ENCODE measurements at places on chromosomes 2 and 18.
A peak's percentile ranks its signal among the peaks of the same experiment; 100 is the strongest.

DNA sequence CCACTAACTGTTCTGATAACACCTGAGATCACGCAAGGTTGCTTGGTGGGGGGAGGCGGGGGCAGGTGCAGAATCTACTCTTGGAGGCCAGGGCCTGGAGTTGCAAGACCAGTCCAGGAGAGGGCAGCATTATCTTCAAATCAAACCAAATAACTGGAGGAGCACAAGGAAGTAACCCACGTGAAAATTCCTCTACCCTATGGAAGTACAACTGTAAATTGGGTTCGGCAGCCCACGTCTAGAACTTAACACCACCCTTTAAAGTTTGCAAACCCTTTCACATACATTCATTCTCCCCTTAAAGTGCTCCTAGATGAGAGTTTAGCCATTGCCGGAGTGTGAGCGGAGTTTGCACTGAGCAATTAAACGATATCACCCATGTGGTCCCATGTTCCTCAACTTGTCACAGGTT lies 19.6 kb upstream of the CXCR1 start:
- peak; percentile 52 for DNase-seq

DNA sequence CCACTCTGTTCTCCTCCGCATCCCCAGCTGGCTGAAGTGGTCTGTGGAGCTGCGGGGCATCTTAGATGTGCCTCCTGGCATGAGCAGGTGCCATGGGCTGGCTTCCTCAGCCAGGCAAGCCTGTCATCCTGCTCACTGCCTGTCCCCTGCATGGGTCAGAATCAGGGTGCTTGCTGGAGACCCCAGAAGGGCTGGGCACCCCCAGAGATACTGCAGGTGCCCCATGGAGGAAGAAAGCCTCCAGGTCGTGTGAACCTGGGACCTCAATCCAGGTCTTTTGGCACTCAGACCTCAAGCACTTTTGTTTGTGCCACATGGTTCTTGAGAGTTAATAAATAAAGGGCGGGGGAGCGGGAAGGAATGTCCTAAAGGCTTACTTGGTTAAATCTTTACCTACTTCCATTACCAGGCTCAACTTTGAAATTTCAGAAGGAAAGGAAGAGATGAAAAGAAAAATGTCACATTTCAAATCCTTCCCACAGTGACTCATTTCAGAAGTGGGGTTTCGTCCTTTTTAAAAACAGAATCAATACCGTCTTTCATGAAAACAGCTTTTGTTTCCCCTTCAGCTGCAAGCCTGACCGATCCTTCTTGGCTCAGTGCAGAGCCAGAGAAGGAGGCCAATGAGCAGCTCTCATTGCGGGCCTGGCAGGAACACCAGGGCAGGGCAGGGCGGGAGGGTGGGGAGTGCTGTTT lies 69.9 kb downstream of the RHOB start:
- DNase-seq = no peak

GRCh38 chr2:38122344-38122743 lies 46.4 kb upstream of the CYP1B1 start:
- DNase-seq = no peak

DNA sequence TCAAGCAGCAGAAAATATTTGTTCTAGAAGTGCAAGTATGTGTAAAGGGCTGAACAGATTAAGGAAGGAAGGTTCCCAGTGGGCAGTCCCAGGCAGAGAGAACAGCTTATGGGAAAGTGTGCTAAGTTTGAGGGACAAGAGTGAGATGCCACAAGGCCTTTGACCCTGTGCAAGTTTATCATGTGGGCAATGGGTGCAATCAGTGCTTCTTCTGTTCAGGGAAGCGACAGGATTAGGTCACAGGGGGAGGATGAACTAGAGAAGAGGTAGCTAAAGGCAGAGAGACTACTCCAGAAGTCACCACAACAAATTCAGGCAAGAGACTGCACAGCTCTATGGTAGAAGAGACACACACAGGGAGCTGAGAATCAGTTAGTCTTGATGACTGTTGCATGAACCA lies 44.3 kb downstream of the LPIN2 start:
- no peak for DNase-seq

GRCh38 chr2:159201360-159202063 lies 85.0 kb downstream of the WDSUB1 start:
- DNase-seq = no peak

DNA sequence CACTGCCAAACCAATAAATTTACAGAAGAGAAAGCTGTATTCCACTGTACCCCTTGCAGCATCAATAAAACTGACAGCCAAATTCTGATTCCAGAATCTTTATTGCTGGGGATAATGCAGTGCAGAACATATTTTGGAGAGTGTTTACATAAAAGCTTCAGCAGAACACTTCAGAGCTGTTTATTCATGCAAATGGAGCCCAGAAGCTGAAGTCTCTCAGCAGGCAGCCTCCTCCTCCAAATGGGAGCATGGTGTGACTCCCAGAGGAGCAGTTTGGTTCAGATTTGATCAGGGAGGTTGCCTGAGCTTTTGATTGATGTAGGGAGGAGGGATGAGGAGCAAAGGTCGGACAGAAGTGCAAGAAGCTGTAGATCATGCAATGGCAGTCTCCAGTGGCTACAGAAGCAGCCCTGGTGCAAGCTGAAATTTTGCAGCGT lies 22.4 kb downstream of the LHCGR start:
- DNase-seq = no peak

DNA sequence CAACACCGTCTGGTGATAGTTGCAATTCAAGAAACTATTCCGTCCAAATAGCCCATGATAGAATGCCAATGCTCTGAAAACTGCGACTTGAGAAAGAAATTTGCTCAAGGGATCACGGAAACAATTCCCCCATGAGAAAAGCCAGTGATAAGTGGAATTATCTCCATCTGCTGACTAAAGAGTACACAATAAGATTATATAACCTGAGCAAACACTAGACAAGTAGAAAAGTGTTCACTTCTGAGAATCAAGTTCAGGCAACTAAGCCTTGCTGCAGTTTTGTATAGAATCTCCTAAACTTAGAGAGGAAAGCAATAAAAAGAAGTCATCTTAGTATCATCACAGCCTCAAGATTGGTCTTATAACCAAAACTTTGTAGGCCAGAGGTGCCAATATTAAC lies 336.3 kb upstream of the NRXN1 start:
- peak; percentile 41 for DNase-seq

DNA sequence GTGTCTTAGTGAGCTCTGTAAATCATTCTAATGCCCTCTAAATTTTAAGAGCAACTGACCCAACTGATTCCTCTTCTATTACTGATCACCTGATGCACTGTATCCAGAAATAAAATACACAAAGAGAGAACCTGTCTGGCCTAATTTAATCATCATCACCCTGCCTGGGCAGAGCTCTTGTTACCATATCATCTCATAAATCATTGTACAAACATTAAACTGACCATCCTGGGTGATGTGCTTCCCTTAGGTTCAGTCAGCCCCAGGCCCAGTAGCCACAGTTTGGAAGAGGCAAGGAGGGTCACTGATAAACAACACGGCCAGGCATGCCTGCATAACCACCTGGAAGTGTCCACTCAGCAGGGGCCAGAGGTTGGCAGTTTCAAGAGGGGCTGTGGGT lies 22.7 kb upstream of the ACMSD start:
- DNase-seq = no peak

GRCh38 chr2:172512810-172513523 lies 42.9 kb upstream of the PDK1 start:
- no peak for DNase-seq

GRCh38 chr2:128732976-128733431 lies 414.3 kb upstream of the HS6ST1 start:
- DNase-seq = peak; percentile 60

DNA sequence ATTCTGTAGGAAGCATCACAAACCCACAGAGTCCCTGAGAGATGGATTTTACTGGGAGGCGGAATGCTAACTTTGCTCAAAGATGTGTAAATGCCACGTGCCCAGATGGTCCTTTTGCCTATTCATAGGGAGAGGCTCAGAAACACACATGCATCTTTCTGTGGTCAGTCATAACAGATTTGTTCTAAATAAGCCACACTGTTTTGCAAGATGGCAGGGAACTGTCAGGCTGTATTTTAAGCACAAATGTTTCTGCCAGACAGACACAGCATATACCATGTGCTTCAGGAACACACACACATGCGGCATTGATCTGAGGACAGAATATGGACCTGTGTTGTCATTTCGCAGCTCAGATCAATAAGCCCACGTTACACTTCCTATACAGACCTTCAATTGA lies 312.0 kb downstream of the GPD2 start:
- DNase-seq = no peak

GRCh38 chr2:108810993-108811957 lies 24.7 kb downstream of the CCDC138 start:
- no peak for DNase-seq

GRCh38 chr2:217274578-217274977 lies 414.7 kb upstream of the TNP1 start:
- DNase-seq = no peak

- DNase-seq = peak; percentile 19
Measured at GRCh38 chr2:108806371-108807113, 20.0 kb downstream of the CCDC138 start.

DNA sequence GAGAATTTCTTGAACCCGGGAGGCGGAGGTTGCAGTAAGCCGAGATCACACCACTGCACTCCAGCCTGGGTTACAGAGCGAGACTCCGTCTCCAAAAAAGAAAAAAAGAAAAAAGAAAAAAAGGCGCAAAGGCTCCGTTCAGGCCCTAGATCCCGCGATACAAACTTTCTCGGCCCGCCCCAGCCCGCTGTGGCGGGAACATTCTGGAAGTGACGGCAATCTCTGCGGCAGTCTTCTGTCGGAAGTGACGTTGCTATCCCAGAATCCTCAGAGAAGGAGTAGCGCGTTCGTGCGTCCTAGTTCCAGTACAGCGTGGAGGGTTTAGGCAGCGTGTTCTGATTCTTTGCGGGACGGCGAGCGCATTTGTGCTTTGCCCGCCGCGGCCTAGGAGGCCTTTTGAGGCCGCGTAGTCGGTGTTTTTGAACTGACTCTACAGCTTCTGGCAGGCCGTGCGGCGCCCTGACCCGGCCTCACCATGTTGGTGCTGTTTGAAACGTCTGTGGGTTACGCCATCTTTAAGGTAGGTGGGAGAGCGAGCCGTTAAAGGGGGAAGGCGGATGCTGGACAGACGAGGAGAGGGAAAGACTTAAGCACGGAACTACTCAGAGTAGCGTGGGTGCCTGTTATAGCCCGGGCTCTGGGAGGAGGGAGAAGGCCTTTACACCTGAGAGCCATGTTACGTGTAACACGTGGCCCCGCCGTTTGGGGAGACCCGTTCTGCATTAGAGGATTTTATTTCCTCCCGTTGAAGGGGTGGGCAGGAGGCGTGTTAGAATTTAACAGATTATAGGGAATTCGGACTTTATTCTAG lies at the start of gene NOP58:
Gene NOP58 (plus strand): TSS at position 297 of the 811 bp plus-strand sequence. CDS start 179 bp downstream, at position 476.
- peak; percentile 90 for DNase-seq

DNA sequence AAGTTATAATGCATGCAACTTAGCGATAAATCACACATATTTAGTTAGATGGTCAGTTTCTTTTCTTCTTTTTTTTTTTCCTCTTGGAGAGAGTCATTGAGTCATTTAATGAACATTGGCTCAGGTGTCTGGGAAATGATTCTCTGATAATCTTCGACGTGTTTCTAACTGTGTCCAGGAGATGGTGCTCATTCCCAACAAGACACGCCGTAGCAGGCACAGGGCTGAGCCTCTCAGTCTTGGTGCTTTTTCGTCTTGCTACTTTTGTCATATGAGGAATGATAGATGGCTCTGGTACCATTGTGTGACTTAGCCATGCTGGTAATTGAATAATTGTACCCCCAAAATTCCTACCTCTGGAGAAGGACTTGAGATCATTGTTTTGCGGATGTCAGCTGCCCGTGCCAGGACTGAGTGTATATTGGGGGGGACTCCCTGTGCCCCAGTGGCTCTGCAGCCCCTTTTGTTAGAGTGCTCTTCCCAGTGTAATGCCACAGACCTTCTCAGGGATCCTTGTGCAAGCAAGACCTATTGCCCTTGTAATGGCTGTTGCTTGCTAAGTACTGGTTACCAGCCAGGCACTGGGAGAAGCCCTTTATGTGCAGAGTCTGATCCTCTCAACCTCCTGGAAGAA lies 107.6 kb upstream of the CYRIA start:
- DNase-seq = peak; percentile 76

GRCh38 chr2:169362118-169362893 lies at the start of gene LRP2:
Gene LRP2, minus strand, starts transcription at chr2:169362534. Its CDS starts 135 bp downstream, at chr2:169362399.
- DNase-seq = no peak

Measured in NCI-H524 (cell line).